ENCODE measurements at places on chromosomes 2 and 18.

GRCh38 chr2:79105259-79105658 lies 15.0 kb upstream of the REG1A start:
- no peak overlapping the region for H3K27ac ChIP-seq
- H3K4me3 ChIP-seq: no peak overlapping the region

GRCh38 chr2:16262526-16263178 lies 322.3 kb downstream of the MYCN start:
- no peak overlapping the region for H3K27ac ChIP-seq
- no peaks in the 10 kb centered on the region for H3K27me3 ChIP-seq
- H3K36me3 ChIP-seq: no peaks in the 10 kb centered on the region
- no peak overlapping the region for H3K4me3 ChIP-seq
- no peaks in the 10 kb centered on the region for H3K4me1 ChIP-seq
- no peak for DNase-seq

GRCh38 chr2:191638079-191638801 lies 39.7 kb upstream of the NABP1 start:
- no peak overlapping the region for H3K4me3 ChIP-seq
- no peak overlapping the region for H3K27ac ChIP-seq
- H3K4me1 ChIP-seq: no peaks in the 10 kb centered on the region
- H3K36me3 ChIP-seq: no peaks in the 10 kb centered on the region

DNA sequence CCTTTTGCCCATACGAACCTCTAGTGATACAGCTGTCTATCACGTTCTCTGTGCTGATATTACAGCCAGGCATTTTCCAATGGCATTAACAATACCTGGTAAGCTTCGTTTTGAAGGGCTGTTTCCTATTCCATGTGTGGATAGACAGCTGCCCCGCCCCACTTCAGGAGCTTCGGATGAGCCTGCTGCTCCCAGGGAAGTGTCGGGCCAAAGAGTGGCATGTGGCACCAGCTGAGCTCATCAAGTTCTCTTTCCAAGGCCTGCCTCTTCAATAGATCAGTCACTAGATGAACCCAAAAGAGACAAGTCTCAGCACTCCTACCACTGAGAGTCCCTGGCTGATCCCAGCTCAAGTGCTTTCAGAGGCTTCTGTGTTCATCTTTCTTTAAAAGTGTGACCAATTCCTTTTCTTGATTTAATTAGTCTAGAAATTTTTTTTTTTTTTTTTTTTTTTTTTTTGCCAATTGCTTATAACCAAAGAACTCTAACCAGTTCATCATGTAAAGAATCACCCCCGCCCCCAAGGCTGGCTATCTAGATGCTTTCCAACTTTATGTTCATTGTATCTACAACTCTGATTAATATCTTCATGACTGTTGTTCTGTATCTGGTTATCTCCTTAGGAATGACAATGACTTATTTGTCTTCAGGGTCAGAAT lies 46.6 kb downstream of the HDAC4 start:
- no peak for DNase-seq
- H3K27me3 ChIP-seq: no peaks in the 10 kb centered on the region
- no peak overlapping the region for H3K4me3 ChIP-seq
- no peak overlapping the region for H3K27ac ChIP-seq
- H3K36me3 ChIP-seq: no peaks in the 10 kb centered on the region
- H3K4me1 ChIP-seq: no peaks in the 10 kb centered on the region

- H3K36me3 ChIP-seq: no peaks in the 10 kb centered on the region
- H3K27me3 ChIP-seq: no peaks in the 10 kb centered on the region
- H3K4me1 ChIP-seq: no peaks in the 10 kb centered on the region
- no peak overlapping the region for H3K4me3 ChIP-seq
- no peak overlapping the region for H3K27ac ChIP-seq
Observed at GRCh38 chr2:185291035-185291647, 447.5 kb upstream of the FSIP2 start.

DNA sequence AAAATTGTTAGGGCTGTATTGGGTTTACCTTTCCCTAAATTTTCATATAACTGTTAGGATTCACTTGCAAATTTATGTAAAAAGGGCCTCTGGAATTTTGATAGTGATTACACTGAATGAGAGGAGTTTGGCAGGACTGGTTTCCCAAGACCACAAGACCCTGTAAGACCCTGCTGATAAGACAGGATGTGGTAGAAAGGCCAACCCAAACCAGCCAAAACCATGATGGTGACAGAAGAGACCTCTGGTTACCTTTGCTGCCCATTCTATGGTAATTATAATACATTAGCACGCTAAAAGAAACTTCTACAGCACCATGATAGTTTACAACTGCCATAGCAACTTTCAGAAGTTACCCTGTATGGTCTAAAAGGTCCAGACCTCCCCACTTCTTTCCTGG lies 8.3 kb upstream of the CASP10 start:
- H3K27me3 ChIP-seq: no peaks in the 10 kb centered on the region
- no peak overlapping the region for H3K4me3 ChIP-seq
- no peaks in the 10 kb centered on the region for H3K4me1 ChIP-seq
- H3K27ac ChIP-seq: no peak overlapping the region
- DNase-seq: no peak

- no peak for DNase-seq
- no peaks in the 10 kb centered on the region for H3K36me3 ChIP-seq
- H3K4me3 ChIP-seq: no peak overlapping the region
- no peak overlapping the region for H3K27ac ChIP-seq
- peaks cover 7% of the 10 kb centered on the region for H3K4me1 ChIP-seq
- no peaks in the 10 kb centered on the region for H3K27me3 ChIP-seq
Observed at GRCh38 chr2:10810202-10811161, 2.1 kb downstream of the PDIA6 start.

All from ovary (tissue), 10 donors.